GM04504 (cell line): ENCODE measurements at places on chromosomes 12 and 14.

DNA sequence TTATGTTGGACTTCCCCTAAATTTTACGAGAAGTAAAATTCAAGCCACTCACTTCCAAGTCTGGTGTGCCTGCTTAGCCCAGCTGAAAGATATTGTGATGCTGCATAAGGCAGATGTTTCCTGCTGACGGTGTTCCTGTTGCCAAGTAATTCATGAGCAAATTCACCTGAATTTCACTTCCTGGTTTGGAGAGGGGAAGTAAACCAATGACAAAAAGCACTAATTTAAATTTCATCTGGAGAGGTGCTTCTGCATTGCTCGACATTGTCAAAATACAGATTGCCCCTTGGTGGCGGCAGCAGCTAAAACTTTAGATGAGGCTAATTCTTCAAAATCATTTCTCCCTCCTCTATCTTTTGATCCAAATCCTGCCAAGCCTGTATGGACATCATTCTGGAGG, 281.1 kb downstream of the AACS start:
- DNase-seq, result no peak

- DNase-seq, result no peak
These were observed 156.3 kb upstream of the PZP start for GRCh38 chr12:9364224-9365176.

GRCh38 chr14:76272774-76273173, 103.2 kb upstream of the ESRRB start:
- no peak for DNase-seq

GRCh38 chr12:105841840-105842239, 296.9 kb downstream of the NUAK1 start:
- DNase-seq, result no peak

DNA sequence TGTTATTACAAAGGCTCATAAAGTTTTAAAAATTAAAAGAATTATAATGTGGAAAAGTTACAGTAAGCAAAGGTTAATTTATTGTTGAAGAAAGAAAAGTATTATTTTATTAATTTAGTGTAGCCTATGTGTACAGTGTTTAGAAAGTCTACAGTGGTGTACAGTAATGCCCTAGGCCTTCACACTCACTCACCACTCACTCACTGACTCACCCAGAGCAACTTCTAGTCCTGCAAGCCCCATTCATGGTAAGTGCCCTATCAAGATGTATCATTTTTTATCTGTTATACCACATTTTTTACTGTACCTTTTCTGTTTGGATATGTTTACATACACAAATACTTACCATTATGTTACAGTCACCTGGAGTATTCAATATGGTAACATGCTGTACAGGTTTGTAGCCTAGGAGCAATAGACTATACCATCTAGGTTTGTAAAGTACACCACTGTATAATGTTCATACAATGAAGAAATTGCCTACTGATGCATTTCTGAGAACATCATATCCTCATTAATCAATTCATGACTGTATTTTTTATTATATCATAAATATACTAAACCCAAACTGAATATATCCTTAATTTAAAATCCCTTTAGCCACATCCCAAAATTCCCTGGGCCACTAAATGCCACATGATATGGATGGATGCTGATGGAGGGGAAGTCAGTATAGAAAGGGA, 43.6 kb upstream of the NID2 start:
- DNase-seq, result no peak

DNA sequence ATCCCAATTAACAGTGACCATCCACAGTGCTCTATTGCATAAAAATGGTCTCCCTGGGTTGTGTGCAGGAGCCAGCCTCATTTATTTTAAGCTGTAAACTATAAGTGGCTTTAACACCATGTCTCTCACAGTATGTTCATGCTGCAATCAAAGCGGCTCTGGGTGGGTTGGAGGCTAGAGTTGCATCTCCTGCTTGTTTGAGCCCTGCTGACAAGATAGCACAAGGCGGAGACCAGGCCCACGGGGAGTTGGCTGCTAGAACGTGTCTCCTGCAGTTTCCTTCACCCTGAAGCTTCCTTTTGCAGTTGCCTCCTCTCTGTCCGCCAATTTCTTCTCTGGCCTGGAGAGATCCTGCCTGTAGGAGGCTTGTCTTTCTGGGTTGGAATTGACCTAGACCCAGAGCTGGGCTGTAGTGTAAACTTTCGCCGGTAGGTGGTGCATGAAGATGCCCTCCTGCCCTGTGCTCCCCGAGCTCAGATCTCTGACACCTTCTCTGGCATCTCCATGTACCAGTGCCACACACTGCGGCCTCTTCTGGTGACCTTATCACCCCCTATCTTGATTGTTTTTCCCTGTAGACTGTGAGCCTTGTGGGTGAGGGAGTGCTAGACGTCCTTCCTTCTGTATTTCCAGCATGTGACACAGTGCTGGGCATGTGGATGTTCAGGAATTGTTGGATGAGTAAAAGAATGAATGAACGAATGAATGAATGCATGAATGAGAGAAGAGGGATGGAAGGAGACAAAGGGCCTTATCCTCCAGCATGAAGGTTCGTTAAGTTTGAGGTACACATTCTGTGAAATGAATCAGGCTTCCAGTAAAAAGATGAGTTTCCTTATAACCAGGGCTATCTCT, 10.4 kb downstream of the OTUB2 start:
- peak; percentile 61 for DNase-seq

- DNase-seq, result no peak
These were observed 12.7 kb upstream of the STON2 start for GRCh38 chr14:81412779-81413178.

- no peak for DNase-seq
These were observed 15.9 kb downstream of the NCOR2 start for GRCh38 chr12:124551268-124552144.

GRCh38 chr12:4356041-4356327, 23.5 kb downstream of the FGF23 start:
- no peak for DNase-seq

DNA sequence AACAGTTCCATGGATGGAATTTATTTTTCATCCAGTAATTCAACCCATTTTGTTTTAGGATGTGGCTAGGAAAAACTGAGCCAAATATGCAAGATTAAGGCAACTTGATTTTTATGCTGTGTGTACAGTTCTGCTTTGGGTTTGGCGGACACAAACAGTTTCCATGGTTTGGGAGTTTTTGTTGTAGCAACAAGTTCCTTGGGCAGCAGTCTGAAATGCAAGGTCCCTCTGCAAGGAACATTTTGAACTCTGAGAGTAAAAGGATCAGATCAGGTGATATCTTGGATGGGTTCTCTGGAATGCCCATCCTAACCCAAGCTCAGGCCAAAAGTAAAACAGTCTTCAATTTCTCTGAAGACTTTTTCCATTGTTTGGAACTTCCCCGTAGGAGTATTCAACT, 161.2 kb downstream of the TMX1 start:
- DNase-seq, result no peak

DNA sequence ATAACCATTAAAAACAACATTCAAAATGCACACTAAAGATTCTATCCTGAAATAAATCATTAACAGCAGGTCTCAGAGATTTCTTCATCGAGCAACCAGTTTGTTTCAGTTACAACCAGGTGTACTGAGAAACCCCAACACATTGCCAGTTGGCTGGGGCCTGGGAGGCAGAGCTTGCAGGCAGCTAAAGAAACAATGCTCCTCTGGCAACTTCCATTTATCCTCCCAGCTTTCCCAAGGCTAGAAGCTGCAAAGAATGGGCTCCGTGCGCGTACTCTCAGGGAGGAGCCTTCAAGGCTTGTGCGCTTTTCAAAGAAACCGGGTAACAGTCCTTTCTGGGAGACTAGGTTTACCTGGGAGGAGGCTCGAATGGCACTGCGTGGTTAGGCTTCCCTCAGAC, 181.6 kb downstream of the MSRB3 start:
- DNase-seq, result no peak

DNA sequence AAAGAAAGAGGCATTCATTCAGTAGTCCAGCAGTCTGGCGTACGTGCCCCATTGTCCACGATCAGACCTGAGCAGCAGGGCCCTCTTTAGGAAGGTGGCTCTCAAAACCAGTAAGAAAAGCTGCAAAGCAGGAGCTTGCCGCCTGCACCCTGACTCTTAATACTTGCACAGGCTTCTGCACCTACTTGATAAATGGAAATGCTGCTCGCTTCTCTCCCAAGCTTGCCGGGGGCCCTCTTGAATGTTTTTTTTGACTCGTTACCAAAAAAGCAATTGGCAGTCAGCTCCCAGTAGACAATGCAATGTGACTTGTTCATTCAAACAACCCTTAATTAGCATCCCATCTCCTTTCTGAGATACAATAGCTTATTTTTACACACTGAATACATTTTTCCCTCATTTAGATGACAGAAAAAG, 27.2 kb upstream of the PTPRB start:
- DNase-seq, result no peak

GRCh38 chr12:30219047-30219446, 435.3 kb upstream of the TMTC1 start:
- DNase-seq, result no peak

DNA sequence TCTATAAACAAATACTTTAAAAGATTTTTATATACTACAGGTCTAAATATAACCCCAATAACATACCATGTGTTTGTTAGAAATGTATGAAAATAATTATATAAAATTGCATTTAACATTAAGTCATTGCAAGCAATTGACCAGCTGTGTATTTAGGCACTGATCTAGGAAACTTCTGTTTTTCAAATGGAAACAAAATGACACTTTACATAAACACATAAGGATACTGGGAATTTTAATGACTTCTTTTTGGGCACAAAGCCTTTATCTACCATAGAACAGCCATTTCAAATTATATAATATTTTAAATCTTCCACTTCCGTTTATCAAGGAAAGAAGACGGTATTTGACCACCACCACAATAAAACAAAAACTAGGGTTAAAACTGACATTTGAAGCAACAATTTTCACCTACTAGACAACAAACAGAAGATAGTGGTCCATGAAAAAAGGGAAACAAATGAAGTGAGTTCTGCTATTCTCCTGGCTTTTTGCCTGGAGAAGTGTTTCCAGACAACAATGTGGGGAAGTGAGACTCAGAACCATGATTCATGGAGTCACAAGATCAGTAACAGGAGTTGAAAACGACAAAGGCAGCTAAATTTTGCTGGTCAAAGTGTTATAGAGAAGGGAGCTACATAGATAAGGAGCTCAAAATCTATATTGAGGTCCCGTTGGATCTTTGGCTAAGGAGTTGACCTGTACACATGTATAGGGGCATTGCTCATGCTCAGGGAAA, 475.1 kb downstream of the TRHDE start:
- DNase-seq, result no peak

DNA sequence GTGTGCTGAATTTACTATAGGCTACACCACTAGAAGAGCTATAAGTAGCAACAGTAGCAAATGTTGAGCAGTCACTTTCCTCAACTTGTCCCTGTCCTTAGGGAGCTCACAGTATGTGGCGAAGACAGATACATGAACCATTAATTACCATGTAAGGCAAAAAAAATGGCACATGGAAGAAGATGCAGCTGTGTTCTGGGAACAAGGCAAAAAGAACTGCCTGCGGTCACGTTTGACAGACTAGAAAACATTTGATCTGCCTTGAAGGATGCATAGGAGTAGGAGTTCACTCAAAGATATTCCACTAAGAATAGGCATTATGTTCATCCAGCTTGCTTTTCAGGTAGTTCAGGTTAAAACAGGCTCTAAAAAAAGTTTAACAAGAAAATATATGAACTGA, 46.5 kb upstream of the IFNG-AS1 start:
- DNase-seq, result no peak

DNA sequence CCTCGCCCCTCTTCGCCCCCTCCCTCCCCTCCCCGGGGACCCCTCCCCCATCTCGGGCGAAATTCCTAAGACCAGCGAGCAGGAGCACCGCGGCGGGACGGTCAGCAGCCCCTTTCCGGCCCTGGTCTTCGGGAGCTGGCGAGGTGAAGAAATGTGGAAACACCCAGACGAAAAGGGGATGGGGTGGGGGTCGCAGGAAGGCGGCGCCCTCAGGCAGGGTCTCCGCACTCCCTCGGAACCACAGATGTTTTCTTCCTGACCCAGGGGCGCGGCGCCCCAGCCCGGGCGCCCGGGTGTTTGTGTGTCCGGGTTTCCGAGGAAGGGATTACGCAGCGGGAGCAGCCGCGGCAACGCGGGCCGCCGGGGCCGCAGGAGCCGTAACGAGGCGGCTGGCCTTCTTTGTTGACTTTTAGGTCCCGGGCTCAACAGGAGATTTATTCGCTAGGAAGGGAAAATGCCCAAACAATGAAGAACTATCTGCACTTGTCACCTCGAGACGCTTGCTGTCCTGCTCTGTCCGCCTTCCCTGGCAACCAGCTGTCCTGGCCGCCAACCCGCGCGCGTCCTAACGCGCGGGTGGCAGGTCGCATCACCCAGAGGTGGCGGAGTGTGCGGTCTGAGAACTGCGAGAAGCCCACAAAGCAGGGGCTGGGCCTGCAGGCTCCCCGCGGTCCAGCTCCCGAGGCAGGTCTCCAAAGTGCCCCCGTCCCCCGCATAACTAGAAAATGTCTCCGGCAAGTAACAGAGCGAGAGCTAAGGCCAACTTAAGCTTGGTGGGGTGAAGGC, 7.0 kb downstream of the FOXA1 start:
- no peak for DNase-seq

- DNase-seq, result no peak
These were observed 75.6 kb upstream of the USP44 start for GRCh38 chr12:95626854-95627253.

GRCh38 chr12:131862084-131862441, 32.4 kb upstream of the ULK1 start:
- no peak for DNase-seq

DNA sequence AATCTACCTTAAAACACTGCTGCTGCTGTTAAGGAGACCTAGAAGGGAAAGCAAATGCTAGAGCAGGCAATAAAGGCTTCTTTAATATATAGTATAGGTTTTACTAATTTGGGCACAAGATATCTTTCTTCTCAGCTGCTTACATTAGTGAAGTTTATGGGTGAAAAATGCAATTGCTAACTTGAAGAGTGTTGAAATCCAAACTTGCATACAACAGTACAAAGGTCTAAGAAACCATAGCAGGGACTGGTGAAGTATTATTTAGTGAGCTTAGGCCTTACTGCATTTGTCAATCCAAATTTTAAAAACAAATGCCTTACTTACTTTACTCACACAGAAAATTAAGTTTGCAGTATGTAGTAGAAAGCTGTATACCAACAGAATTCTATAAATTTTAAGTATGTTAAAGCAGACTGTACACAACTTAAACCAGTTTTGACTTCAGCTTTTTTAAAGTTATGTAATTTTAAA, 1.4 kb upstream of the AP4S1 start:
- DNase-seq, result no peak

- DNase-seq, result no peak
These were observed 53.4 kb upstream of the PTHLH start for GRCh38 chr12:28025821-28026505.

DNA sequence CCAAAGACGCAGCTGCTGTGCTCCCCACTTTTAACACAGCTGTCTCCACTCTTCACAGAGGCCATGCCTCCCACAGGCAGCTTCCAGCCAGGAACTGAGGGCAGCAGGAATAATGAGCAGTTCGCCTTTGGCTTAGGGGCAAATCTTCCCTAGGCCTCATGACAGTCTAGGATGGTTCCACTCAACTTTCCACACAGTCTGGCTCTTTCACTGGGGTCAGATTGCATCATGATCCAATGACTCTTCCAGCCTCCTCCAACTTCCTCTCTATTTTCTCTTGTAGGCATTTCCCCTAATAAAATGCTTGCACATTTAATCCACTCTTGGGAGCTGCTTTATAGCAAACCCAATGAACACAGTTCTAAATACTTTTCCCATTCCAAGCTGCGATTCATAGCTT, 271.6 kb upstream of the ATP2B1 start:
- DNase-seq, result peak; percentile 68
